Thyroid gland (tissue), 4 donors: ENCODE measurements at places on chromosomes 2 and 18. TPM values are rescaled to one million over a fixed set of nuclear protein-coding genes. Genes with fewer than 3 reads are reported as not detected.
A peak's percentile ranks its signal among the peaks of the same experiment; 100 is the strongest.

SPATA3 gene
- not detected for total RNA-seq

NPPC gene
- total RNA-seq, result not detected

SLC4A5 gene
- 48.0 TPM for total RNA-seq

NAT8 gene
- not detected for total RNA-seq

BMP10 gene
- not detected for total RNA-seq

SGPP2 gene
- 48.9 TPM for total RNA-seq

GPR155 gene
- total RNA-seq, result 7.1 TPM

C2orf69 gene
- total RNA-seq, result 11.3 TPM

ALKAL2 gene
- total RNA-seq, result 7.8 TPM

B3GNT7 gene
- 6.8 TPM for total RNA-seq

SATB2 gene
- total RNA-seq, result 1.9 TPM

ALPG gene
- total RNA-seq, result not detected

SCN7A gene
- 1.6 TPM for total RNA-seq

SGO2 gene
- 3.2 TPM for total RNA-seq

TMEFF2 gene
- total RNA-seq, result not detected

INHA gene
- total RNA-seq, result 0.81 TPM

TTC21B gene
- 34.6 TPM for total RNA-seq

DNA sequence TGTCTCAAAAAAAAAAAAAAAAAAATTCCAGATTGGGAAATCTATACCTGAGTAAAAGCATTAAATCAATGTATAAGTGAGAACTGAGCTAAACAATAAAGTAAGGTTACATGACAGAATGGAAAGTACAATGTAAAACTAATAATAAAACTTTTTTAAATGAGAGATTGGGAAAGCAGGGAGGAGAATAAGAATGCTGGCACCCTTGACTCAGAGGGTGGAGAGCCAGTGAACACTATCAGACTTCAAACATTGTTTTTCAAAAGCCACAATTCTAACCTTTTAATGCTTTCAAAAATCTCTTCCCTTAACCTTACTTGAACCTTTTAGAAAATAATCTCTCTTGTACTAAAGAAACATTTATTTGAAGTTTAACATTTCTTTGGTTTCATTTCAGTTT, 63.5 kb downstream of the TBC1D8 start:
- DNase-seq, result no peak
- no peaks in the 10 kb centered on the region for H3K27me3 ChIP-seq
- H3K27ac ChIP-seq, result no peak overlapping the region
- no peaks in the 10 kb centered on the region for H3K36me3 ChIP-seq
- H3K4me3 ChIP-seq, result no peak overlapping the region

- H3K4me3 ChIP-seq, result no peak overlapping the region
- peak overlapping the region; percentile 81 for H3K27ac ChIP-seq
- peaks cover 35% of the 10 kb centered on the region for H3K36me3 ChIP-seq
- DNase-seq, result peak; percentile 94
- peaks cover 25% of the 10 kb centered on the region for H3K4me1 ChIP-seq
These were observed 165.8 kb downstream of the TNS1 start for GRCh38 chr2:217836901-217837491.

GRCh38 chr2:234459401-234460009, 37.4 kb downstream of the ARL4C start:
- no peaks in the 10 kb centered on the region for H3K4me1 ChIP-seq
- H3K36me3 ChIP-seq, result no peaks in the 10 kb centered on the region
- no peaks in the 10 kb centered on the region for H3K27me3 ChIP-seq
- DNase-seq, result no peak
- no peak overlapping the region for H3K4me3 ChIP-seq

DNA sequence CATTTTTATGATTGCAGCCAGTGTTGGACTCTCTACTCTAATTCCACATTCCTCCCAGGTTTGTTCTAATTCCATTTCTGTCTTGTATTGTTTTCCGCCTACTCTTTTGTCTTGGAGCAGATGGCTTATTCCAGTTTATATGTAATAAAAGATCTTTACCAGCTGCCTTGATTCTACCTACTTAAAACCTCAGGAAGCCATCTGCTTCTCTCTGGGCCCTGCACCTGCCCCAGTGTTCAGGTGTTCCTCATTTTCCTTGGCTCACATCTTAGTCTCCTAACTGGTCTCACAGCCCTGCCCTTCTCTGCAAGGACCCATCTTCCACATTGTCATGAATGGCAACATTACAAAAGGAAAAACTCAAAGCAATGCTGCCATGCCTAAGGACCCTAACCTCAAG, 21.0 kb upstream of the IL37 start:
- H3K27me3 ChIP-seq, result no peaks in the 10 kb centered on the region
- no peak for DNase-seq
- H3K4me1 ChIP-seq, result no peaks in the 10 kb centered on the region
- no peak overlapping the region for H3K4me3 ChIP-seq
- H3K27ac ChIP-seq, result no peak overlapping the region

- DNase-seq, result no peak
- no peaks in the 10 kb centered on the region for H3K36me3 ChIP-seq
- no peaks in the 10 kb centered on the region for H3K27me3 ChIP-seq
- H3K4me1 ChIP-seq, result no peaks in the 10 kb centered on the region
These were observed 21.2 kb downstream of the MRPL33 start for GRCh38 chr2:27792759-27793158.

- H3K27me3 ChIP-seq, result no peaks in the 10 kb centered on the region
- H3K4me3 ChIP-seq, result no peak overlapping the region
- no peaks in the 10 kb centered on the region for H3K36me3 ChIP-seq
- H3K4me1 ChIP-seq, result no peaks in the 10 kb centered on the region
- no peak overlapping the region for H3K27ac ChIP-seq
These were observed 807.8 kb upstream of the CDH2 start for GRCh38 chr18:28984731-28985130.

- no peak overlapping the region for H3K4me3 ChIP-seq
- no peaks in the 10 kb centered on the region for H3K27me3 ChIP-seq
- DNase-seq, result no peak
- H3K27ac ChIP-seq, result no peak overlapping the region
- H3K36me3 ChIP-seq, result no peaks in the 10 kb centered on the region
These were observed 132.2 kb downstream of the TDRD15 start for GRCh38 chr2:21256006-21256405.

- no peak overlapping the region for H3K27ac ChIP-seq
- no peak overlapping the region for H3K4me3 ChIP-seq
- no peaks in the 10 kb centered on the region for H3K36me3 ChIP-seq
- H3K4me1 ChIP-seq, result no peaks in the 10 kb centered on the region
- H3K27me3 ChIP-seq, result no peaks in the 10 kb centered on the region
- no peak for DNase-seq
These were observed 276.8 kb upstream of the HDAC4 start for GRCh38 chr2:239677453-239678185.

DNA sequence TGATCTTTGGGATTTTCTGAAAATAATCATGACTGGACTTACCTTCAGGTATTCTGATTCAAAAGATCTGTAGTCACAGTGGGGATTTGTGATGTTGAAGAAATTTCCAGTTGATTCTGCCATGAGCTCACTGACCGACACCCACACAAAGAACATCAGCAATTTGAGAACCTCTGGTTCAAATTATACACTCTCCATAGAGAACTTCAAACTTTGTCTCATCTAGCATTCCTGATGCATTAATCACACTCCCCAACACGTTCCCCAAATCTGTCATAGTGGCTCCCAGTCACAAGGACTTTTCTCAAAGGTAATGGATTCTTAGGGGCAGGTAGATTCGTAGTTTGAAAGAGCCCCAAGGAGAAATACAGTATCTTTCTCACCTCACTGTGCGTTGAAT, 584.3 kb downstream of the FBXO15 start:
- no peaks in the 10 kb centered on the region for H3K4me1 ChIP-seq
- H3K36me3 ChIP-seq, result no peaks in the 10 kb centered on the region
- H3K27me3 ChIP-seq, result no peaks in the 10 kb centered on the region
- no peak for DNase-seq
- H3K4me3 ChIP-seq, result no peak overlapping the region
- H3K27ac ChIP-seq, result no peak overlapping the region

DNA sequence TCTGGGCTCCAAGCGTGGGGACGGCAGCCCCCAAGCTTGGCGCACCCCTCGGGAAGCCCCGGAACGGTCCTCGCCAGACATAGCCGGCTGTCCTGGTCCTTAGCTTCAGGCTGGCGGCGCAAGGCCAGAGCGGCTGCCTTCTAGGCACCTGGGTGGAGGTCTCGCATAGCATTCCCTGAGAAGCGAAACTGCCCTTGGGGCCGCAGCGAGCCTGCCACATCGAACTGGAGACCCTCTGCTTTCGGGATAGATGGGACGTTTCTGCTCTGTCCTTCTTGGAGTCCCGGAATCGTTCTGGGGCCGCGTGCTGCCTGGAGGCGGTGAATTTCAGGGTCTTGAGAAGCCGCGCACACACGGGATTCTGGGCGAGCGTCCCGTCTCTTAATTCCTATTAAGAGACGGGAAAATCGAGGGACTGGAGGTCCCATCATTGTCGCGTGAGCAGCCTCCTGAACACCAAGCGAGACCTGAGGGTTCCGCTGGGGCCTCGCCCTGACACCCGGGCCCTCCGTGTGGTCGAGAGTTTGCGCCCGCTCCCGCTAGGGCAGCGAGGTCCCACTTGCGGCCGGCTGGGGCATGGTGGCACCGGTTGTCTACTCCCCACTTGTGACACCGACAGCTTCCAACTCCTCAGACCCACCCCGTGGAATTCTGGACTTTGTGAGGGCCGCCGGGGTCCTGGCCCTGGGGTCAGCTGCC, 9.7 kb upstream of the EN1 start:
- no peaks in the 10 kb centered on the region for H3K36me3 ChIP-seq
- H3K27me3 ChIP-seq, result peaks cover 71% of the 10 kb centered on the region
- H3K27ac ChIP-seq, result no peak overlapping the region
- no peak for DNase-seq
- H3K4me3 ChIP-seq, result no peak overlapping the region

- DNase-seq, result no peak
- no peak overlapping the region for H3K4me3 ChIP-seq
- H3K27ac ChIP-seq, result no peak overlapping the region
- H3K4me1 ChIP-seq, result no peaks in the 10 kb centered on the region
- no peaks in the 10 kb centered on the region for H3K36me3 ChIP-seq
These were observed 162.3 kb upstream of the REV1 start for GRCh38 chr2:99651930-99652670.

GRCh38 chr2:41414486-41415230, 633.2 kb upstream of the PKDCC start:
- DNase-seq, result no peak
- no peak overlapping the region for H3K4me3 ChIP-seq
- no peak overlapping the region for H3K27ac ChIP-seq

GRCh38 chr18:48616484-48617255, 77.8 kb downstream of the CTIF start:
- peaks cover 2% of the 10 kb centered on the region for H3K36me3 ChIP-seq
- no peak for DNase-seq
- no peak overlapping the region for H3K27ac ChIP-seq
- no peaks in the 10 kb centered on the region for H3K27me3 ChIP-seq
- H3K4me3 ChIP-seq, result no peak overlapping the region
- peaks cover 3% of the 10 kb centered on the region for H3K4me1 ChIP-seq

- no peak overlapping the region for H3K4me3 ChIP-seq
- no peaks in the 10 kb centered on the region for H3K36me3 ChIP-seq
- no peaks in the 10 kb centered on the region for H3K4me1 ChIP-seq
- H3K27me3 ChIP-seq, result no peaks in the 10 kb centered on the region
- H3K27ac ChIP-seq, result no peak overlapping the region
These were observed 995.6 kb upstream of the SLC39A10 start for GRCh38 chr2:194661431-194661830.

DNA sequence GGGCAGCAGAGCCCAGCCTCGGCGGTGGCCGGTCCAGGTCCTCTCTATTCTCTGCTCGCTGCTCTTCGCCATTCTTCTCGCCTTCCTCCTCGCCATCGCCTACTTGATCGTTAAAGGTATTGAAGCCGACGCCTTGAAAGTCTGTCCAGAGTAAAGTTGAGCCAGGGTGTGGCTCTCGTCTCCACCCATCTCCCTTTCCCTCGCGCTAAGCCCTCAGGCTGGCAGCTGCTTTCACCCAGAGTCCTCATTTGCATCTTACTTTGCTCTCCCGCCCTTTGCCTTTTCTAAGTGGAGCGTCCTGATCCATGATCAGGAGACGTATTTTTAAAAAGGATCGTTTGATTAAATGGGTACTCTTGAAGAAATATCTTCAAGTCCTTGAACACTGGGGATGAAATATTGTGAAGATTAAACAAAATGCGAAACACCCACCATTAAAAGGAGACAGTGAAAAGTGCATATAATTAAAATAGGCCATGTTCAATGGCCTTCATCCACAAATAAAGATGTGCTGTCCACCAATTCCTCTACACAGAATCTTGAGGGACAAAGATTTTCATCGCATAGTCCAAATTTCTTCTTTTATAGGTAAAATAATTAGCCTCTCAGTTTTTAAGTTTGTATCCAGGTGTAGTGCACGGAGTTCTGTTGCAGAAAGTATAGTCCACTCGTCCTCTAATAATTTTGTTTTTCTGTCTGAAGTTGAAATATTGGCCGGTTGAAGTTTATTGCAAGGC, 657 bp downstream of the ARL6IP6 start:
- peak overlapping the region; percentile 92 for H3K27ac ChIP-seq
- DNase-seq, result no peak
- H3K36me3 ChIP-seq, result no peaks in the 10 kb centered on the region
- no peaks in the 10 kb centered on the region for H3K27me3 ChIP-seq
- peak overlapping the region; percentile 85 for H3K4me3 ChIP-seq

GRCh38 chr2:45988879-45989278, 308.3 kb upstream of the EPAS1 start:
- H3K36me3 ChIP-seq, result no peaks in the 10 kb centered on the region
- no peak overlapping the region for H3K4me3 ChIP-seq
- H3K4me1 ChIP-seq, result peaks cover 21% of the 10 kb centered on the region
- no peak overlapping the region for H3K27ac ChIP-seq

GRCh38 chr2:145736871-145737270, 1217.0 kb upstream of the ZEB2 start:
- H3K36me3 ChIP-seq, result no peaks in the 10 kb centered on the region
- no peaks in the 10 kb centered on the region for H3K27me3 ChIP-seq
- no peak overlapping the region for H3K4me3 ChIP-seq
- no peak for DNase-seq

DNA sequence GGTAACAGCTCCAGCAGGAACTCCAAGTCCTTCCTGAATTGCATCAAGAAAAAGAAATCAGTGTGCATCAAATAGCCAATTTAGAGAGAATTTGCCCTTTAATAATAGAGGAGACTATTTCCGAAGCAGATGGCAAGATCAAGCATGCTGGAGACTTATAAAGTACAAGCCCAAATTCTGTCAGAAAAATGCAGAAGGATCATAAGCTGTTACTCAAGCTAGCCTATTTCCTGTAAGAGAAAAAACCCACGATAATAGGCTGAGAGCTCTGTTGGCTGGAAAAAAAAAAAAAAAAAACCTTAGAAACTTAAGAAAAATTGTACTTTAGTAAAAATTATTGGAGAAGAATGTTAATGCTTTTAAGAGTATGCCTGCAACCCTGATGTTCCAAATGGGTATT, 24.4 kb upstream of the ITM2C start:
- H3K4me1 ChIP-seq, result no peaks in the 10 kb centered on the region
- H3K36me3 ChIP-seq, result no peaks in the 10 kb centered on the region
- DNase-seq, result no peak
- H3K4me3 ChIP-seq, result no peak overlapping the region
- H3K27me3 ChIP-seq, result no peaks in the 10 kb centered on the region

- no peak for DNase-seq
- no peak overlapping the region for H3K4me3 ChIP-seq
- no peaks in the 10 kb centered on the region for H3K27me3 ChIP-seq
- no peaks in the 10 kb centered on the region for H3K36me3 ChIP-seq
- peaks cover 17% of the 10 kb centered on the region for H3K4me1 ChIP-seq
These were observed 91.8 kb downstream of the CABLES1 start for GRCh38 chr18:23226930-23227725.
